Stimulated activated CD4-positive, alpha-beta T cell treated with anti-CD3 and anti-CD28 coated beads, Interleukin-1b, Interleukin-23, amount 100 ng/mL, for 24 hours (primary cell): ENCODE measurements at places on chromosomes 3 and 15.
A peak's percentile ranks its signal among the peaks of the same experiment; 100 is the strongest.

GRCh38 chr3:111143-112069 is 85.2 kb upstream of the CHL1 start:
- no peak for DNase-seq

DNA sequence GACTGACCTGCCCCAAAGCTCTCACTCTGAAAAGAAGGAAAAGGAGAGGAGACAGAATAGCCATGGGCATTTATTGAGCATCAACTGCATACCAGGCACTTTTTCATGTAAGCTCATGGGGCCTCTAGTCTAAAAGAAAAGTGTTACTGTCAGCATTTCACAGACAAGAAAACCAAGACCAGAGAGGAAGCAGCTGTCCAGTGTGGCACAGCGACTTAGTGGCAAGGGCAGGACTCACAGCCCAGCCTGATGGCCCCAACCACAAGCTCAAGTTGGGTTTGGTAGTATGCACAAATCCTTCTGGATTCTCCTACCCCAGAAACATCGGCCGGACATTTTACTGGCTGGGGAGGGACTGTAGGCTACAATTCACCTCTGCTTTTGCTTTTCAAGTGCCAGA is 5.8 kb downstream of the EFCC1 start:
- DNase-seq: no peak

- no peak for DNase-seq
These were observed 169.1 kb upstream of the NSMCE3 start for GRCh38 chr15:29438703-29439055.

- no peak for DNase-seq
These were observed 234.7 kb upstream of the ZPLD1 start for GRCh38 chr3:102200126-102200525.

DNA sequence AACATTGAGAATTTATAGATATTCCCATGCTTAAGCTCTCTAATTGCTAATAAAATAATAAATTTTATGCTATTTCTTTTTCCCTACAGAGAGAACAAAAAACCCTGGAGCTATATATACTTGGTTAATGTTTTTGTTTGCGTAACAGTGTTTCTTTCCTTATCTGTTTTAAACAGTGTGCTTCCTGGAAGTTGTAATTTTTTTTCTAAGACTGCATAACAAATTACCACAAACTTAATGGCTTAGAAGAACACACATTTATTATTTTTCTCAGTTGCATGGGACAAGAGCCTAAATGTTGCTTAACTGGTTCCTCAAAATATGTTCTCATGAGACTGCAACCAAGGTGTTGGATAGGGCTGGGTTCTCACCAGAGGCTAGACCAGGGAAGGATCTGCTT is 49.7 kb upstream of the DPH6 start:
- no peak for DNase-seq

GRCh38 chr15:100190675-100191074 is 151.1 kb downstream of the ADAMTS17 start:
- no peak for DNase-seq

- peak; percentile 14 for DNase-seq
These were observed 37.8 kb downstream of the LSM3 start for GRCh38 chr3:14216257-14217048.
